ENCODE measurements at places on chromosomes 11 and 22. TPM values are rescaled to one million over a fixed set of nuclear protein-coding genes. Genes with fewer than 3 reads are reported as not detected.

Gene BAIAP2L2
- 0.69 TPM for total RNA-seq

Gene SEC14L6
- 2.0 TPM for total RNA-seq

Gene NXPE4
- not detected for total RNA-seq

Gene TIGD3
- total RNA-seq: 0.33 TPM

Gene HDHD5
- total RNA-seq: 23.9 TPM

Gene IRF7
- total RNA-seq: 14.3 TPM

Gene APOA4
- total RNA-seq: not detected

Gene CHADL
- total RNA-seq: 2.7 TPM

Gene CRYBB3
- not detected for total RNA-seq

Gene MOGAT2
- not detected for total RNA-seq

Gene ADM
- total RNA-seq: 33.3 TPM

Gene SMTNL1
- not detected for total RNA-seq

Gene TLCD5
- total RNA-seq: 8.6 TPM

Gene PATE2
- not detected for total RNA-seq

Gene CARD16
- 16.5 TPM for total RNA-seq

Gene SMDT1
- total RNA-seq: 70.4 TPM

Gene PYGM
- total RNA-seq: 1.8 TPM

Gene DSCAML1
- total RNA-seq: 12.7 TPM

Gene LRFN4
- total RNA-seq: 7.9 TPM

Gene TRIM48
- not detected for total RNA-seq

Gene PVALB
- 0.41 TPM for total RNA-seq

Gene CALCA
- not detected for total RNA-seq

Gene SLC17A6
- not detected for total RNA-seq

Gene SEC14L2
- total RNA-seq: 14.3 TPM

Gene VWCE
- total RNA-seq: 19.6 TPM

Gene CASP5
- not detected for total RNA-seq

Gene OR4A16
- total RNA-seq: not detected

Gene AIFM3
- 1.1 TPM for total RNA-seq

Gene MEI1
- 2.1 TPM for total RNA-seq

Gene RCOR2
- 7.9 TPM for total RNA-seq

Gene CRY2
- total RNA-seq: 70.8 TPM

Gene TMEM25
- total RNA-seq: 37.2 TPM

Gene BLID
- 1.3 TPM for total RNA-seq

Gene MUC2
- total RNA-seq: 0.10 TPM

Gene C11orf86
- not detected for total RNA-seq

Gene MRPL49
- total RNA-seq: 50.3 TPM

Gene OR52H1
- total RNA-seq: 1.4 TPM

Gene ARHGAP8
- total RNA-seq: 2.7 TPM

Gene SCGB1D2
- total RNA-seq: 4.1 TPM

Gene APOA5
- total RNA-seq: 0.35 TPM

Gene SCGB2A2
- total RNA-seq: not detected

Gene MMP1
- total RNA-seq: not detected

Gene TMEM258
- 119 TPM for total RNA-seq

Gene RIMBP3C
- not detected for total RNA-seq
